Epithelial cell of proximal tubule (primary cell): ENCODE measurements at places on chromosomes 1 and 21.

GRCh38 chr1:100879422-100879821 is 15.2 kb downstream of the EXTL2 start:
- DNase-seq, result no peak

DNA sequence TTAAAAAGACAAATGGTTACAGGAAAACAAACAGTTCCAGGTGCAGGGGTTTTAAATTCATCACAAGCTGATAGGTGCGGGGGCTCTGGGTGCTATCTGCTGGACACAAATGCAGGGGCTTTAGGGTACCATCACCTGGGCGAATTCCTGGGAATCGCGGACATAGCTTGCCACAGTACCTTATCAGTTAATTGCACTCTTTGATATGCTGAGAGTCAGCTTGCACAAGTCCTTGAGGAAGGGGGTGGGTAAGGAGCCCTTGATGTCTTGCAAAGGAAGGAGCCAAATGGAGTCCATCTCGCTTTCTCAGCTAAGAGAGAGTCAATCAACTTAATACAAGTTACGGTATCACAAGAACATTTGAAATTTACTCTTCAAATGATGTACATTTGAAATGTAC is 25.4 kb upstream of the TMEM54 start:
- no peak for DNase-seq

DNA sequence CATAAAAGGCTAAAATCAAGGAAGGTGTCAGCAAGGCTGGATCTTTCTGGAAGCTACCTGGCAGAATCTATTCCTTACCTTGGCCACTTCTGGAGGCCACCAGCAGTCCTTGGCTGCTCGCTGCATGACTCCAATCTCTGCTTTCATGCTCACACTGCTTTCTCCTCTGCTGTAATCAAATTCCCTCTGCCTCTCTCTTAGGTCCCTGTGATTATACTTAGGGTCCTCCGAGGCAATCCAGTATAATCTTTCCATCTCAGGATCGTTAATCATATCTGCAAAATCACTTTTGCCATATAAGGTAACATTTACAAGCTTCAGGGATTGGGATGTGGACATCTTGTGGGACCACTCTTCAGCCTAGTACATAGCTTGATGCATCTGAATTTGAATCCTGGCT is 110.7 kb upstream of the IVNS1ABP start:
- DNase-seq, result no peak

- peak; percentile 52 for DNase-seq
These were observed 100.2 kb upstream of the COG2 start for GRCh38 chr1:230542054-230542453.

GRCh38 chr1:204373911-204374310 is 14.2 kb upstream of the PLEKHA6 start:
- DNase-seq, result no peak

- no peak for DNase-seq
These were observed 131.2 kb downstream of the AK5 start for GRCh38 chr1:77412820-77413530.

DNA sequence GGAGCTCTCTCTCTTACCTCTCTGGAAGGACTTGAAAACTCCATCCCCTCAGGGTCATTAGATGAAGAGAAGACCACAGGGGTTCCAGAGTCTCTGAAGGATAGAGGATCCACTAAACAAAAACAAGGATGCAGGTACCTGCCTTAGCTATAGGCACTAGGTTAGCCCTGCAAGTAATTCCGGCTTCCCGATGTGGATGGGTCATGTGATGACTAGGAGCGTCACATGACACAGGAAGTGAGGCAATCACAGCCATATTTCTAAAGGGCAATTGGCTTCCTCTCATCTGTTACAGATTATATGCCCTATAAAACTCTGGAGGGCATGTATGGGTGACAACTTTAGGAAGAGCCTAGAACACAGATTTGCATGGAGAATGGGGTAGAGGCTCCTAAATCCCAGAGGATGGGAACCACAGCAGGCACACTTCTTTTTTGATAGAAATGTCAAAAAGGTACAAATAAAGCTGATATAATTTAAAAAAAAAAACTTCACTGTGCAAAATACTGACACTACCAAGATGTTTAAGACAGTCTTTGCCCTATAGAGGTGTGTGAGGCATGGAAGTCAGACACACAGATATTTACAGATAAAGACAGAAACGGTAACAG is 14.1 kb downstream of the ENTREP3 start:
- no peak for DNase-seq

- no peak for DNase-seq
These were observed 26.7 kb upstream of the RPTN start for GRCh38 chr1:152185544-152186391.

DNA sequence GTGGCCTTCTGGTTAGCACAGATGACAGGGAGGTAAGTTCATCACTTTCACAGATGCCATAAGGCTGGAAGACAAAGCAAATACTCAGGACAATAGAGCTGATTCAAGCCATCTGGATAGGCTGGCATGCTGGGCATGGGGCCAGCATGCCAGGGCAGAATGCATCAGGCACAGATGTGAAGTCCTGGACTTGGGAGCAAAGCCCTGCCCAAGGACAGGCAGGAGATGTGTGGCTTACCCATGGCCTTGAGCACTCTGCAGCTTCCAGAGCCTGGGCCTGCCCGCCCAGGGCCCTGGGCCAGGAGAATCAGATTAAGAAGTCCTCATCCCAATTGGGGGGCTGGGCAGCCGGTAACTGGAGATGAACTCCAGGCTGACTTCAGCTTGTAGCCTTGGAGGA is 135.7 kb upstream of the ZC3H12A start:
- DNase-seq, result no peak

DNA sequence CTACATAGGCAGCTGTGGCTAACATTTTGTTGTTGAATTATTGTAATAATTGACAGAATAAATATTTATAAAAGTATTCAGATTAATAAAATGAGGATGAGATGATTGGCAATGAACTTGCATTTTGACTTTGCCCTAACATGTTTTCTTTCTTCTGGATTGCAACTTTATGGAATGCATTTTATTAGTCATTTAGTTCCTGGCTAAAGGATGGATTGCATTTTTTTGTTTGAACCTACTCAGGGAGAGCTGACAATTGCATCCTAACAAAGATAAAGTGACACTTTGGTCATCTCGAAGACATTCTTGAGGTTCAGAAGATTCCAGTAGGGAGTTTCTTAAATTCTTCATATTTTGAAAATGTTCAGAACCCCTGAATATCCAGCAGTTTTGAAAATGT is 37.5 kb downstream of the PGM1 start:
- no peak for DNase-seq

DNA sequence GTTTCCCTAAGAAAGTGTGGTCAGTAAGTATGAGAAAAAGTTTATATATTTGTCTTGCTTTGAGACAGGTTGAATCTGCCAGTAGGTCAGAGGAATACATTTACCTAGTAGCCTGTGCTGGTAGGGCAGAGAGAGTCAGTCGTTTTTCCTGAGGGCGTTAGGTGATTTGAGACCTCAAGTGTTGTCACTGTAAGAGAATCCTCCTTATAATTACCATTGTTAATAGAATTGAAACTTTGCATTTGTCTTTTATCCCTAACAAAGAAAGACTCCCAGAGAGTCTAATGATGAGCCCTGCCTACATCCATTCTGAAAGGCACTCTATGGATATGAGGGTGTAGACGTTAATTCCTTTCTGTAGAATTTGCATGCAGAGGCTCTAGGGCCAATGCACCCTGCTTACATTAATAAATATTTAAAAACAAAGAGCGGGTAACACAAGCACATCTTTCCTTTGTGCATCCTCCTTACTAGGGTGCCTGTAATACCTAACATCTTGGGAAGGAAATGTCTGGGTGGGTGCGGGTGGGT is 16.4 kb downstream of the PBX1 start:
- no peak for DNase-seq
